GM12891 (cell line): ENCODE measurements at places on chromosomes 2 and 18.

DNA sequence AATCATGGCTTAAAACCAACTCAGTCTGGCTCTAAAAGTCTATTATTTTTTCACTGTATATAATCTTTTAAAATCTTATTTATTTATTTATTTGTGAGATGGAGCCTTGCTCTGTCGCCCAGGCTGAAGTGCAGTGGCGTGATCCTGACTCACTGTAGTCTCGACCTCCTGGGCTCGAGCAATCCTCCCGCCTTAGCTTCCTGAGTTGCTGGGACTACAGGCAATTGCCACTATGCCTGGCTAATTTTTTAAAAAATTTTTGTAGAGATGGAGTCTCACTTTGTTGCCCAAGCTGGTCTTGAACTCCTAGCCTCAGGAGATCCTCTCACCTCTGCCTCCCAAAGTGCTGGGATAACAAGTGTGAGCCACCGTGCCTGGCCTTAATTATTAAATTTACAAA, 14.5 kb downstream of the GORASP2 start:
- no peak for DNase-seq

GRCh38 chr2:178811045-178811444, 3.8 kb upstream of the TTN start:
- no peak for DNase-seq

DNA sequence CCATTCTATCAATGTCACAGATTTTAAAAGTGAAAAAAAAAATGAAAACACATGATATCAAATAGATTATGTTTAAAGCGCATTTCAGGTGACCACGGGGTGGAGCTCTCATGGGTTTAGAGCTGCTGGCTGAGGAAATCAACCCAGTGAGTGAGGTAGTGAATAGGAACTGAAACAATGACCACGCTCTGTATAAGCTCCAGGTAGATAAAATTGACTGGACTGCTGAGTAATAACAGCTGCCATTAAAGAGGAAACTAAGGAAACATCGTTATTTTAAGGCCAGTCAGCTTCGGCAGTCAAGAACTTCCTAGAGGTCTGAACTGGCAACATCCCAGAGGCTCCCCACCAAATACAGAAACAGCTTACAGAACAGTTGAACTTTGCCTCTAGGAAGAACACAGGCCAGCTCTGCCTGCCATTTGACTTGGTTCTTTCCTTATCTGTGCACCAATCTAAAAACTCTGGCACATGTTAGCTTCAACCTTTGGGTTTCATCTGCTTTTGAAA, 185.9 kb downstream of the PDE1A start:
- DNase-seq, result peak; percentile 27

- no peak for DNase-seq
Observed at GRCh38 chr18:11951390-11951851, 29.9 kb upstream of the IMPA2 start.

- DNase-seq, result no peak
Observed at GRCh38 chr18:57603871-57604270, 17.4 kb upstream of the FECH start.

DNA sequence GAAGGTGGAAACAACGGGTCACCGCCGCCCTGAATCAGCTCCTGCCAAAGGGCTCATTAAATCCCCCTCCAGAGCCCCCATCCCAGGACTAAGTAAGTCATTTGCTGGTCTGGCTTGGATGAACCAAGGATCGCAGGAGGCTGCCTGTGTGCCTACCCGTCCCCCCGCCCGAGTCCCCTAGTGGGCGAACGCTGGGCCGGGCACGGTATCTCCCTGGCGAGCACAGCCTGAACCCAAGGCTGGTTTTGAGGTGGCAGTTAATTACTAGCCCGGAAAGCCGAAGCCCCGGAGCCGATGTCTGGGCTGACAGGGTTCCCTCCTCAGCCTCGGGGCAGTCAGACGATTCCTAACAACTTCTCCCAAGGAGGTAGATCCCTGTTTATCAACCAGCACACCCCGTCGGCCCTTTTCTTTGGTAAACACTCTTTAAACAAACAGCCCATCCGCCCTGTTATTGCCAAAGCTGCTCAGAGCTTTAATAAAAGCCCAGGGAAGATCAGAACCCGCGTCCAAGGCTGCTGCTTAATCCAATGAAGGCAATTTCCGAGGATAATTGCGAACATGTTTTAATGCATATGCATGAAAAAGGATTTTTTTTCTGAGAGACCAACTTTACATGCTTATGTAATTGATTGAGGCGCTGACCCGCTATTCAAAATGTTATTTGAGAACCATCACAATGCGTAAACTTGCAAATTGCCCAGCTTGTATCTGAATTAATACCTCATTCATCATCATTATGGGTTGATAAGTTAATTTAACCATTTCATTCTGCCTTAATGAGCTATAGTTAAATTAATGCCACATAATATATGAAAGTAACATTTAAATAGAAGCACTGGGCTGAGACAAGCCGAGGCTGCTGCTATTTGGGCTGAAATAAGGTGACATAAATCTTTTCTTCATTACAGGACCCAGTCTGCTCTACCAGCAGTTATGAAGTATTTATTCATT, 10.5 kb downstream of the EVX2 start:
- no peak for DNase-seq

DNA sequence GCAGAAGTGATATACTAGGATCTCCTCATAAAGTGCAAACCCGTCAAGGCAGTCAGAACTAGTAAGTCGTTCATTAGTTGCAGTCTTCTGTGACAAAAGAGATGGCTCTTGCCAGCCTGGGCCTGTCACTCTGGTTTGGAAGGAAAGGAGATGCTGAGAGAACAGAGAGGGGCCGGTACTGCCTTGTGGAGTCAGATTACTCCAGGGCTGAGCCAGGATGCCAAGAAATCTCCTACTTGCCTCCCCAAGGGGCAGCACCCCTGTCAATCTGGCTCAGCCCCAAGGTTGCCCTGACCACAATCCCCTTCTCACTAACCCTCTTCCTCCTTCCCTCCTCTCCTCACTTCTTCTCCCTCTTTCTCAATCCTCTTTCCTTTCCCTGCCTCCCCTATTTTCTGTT, 62.9 kb upstream of the ASPRV1 start:
- no peak for DNase-seq

DNA sequence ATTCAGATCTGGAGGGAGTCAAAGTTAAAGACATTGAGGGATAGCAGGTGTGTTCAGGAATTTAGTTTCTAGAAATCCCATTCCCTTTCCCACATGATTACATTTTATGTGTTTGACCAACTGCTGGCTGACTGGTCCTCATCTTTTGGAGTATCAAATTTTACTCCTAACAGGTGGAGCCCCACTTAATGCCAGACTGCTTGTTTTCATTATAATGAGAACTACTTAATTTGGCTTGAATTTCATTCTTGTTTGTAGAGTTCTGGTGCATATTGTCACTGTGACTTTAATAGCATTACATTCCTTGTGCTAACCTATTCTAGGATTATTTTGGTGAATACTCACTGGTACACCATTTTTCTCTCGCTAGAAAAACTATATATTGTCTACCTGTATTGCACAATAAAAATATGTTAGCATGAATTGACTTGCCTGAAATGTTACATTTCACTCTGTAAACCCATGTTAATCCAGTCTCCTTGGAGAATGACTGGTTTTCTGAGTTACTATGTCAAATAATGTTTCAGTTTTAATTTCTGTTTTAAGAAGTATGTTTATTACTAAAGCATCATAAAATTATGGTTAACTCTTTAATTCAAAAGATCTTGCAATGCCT, 98.2 kb downstream of the TANC1 start:
- DNase-seq, result no peak

GRCh38 chr2:53130441-53130943, 637.1 kb upstream of the CHAC2 start:
- DNase-seq, result no peak

- no peak for DNase-seq
Observed at GRCh38 chr18:2657788-2658458, 2.4 kb downstream of the SMCHD1 start.

DNA sequence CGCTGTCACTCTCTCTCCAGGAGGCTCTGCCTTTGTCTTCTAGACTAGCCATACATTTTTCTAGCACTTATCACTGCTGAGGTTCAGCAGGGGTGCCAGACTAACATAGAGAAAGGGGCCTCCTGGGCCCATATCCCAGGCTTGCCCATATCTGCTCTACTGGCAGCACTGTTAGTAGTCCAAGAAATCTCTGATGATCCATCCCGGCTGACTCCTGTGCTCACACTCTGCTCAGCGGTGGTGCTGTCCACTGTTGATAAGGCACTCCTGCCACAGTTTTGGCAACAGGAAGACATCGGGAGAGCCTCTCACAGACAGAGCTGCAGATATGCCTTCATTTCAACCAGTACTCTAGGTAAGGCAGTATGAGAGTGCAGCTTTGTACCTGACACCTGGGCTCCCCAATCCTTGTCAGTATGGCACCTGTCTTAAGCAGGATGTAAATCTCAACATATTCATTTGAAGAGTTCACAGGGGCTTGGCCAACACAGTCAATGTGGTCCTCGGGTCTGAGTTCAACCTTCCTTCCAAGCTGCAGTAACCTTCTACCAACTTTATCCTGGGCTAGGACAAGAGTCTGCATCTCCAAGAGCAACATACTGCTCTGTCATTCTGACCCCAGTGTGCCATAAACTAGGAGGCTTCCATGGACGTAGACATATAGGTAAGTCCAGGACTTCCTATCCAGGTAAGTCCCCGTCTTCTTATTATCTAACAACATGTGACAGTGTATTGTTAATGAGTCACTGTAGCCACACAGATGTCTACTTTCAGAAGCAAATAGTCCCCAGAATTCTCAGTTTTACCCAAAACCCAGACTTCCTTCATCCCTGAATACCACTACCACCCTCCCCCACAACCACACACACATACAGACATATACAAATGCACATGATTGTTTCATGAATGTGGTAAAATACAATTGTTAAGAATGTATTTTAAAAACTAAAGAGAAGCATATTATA, 16.2 kb downstream of the KLF7 start:
- no peak for DNase-seq

DNA sequence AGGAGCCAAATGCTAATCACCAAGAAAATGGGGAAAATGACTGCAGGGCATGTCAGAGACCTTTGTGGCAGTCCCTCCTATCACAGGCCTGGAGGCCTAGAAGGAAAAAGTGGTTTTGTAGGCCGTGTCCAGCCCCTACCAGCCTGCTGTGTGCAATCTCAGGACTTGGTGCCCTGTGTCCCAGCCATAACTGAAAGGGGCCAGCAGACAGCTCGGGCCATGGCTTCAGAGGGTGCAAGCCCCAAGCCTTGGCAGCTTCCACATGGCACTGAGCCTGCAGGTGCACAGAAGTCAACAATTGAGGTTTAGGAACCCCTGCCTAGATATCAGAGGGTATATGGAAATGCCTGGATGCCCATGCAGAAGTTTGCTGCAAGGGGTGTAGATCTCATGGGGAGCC, 391.2 kb upstream of the FSIP2 start:
- DNase-seq, result no peak

DNA sequence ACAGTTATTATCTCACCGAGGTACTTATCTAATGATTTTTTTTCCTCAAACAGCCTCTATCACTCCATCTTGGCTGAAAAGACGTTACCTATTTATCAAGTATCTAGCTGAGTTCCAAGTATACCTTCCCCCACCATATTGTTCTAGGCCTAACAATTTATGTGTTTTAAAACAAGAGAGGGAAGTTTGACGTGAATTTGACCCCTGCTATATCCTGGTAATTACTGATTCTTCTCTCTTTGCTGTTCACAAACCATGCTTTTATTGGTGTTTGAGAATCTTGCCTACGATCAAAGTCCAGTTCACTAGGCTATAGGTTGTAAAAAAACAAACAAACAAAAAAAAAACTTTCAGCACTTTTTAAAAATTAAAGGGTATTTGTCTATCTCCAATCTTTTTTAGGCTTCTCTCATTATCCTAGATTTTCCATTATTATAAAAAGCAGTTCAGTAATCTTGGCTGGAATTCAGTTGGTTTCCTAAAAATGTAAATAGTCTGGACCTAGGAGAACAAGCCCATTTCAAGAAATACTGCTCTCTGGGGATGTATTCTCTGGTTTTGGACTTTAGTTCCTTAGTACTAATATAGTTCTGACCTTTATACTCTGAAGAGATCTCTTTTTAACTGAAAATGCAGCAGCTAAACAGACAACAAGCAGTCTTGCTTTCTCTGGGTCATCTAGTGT, 505.4 kb downstream of the CPS1 start:
- no peak for DNase-seq

DNA sequence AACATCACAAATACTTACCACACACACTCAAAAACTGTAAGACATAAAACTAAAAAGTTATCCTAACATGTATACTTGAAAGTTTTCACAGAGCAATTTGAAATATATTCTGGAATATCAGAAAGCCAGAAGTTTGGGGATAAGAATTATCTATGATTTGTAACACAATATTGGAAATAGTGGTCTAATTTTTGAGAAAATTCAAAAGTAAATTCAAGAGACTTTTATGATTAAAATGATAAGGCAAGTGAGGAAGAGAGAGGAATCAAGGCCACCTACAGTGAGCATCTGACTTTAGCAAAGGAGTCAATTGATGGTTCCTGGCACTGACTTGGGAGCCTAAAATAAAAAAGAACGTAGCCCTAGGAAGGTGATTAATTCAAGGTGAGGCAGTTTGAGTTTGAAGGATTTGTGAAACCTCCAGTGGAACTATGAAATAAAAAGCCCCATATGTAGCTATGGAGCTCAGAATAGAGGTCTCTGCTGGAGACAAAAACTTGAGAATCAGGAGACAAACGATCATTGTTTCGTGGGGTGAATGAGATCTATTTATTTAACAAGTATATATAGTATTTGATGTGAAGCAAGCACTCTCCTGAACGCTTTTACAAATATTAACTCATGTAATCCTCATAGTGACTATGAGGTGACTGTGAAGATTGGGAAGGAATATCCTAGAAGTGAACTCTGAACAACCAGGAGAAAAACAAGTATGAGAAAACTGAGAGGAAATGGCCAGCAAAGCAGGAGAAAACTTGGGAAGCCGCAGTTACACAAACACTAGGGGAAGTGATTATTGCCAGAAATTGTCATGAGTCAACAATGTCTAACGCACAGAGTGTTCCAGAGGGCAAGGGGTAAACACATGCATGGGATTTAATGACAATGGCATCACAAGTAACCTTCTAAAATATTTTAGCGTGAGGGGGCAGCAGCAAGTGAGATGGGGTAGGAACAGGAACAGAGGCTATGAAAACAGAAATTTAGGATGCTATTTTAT, 12.8 kb downstream of the TFPI start:
- DNase-seq, result no peak

- no peak for DNase-seq
Observed at GRCh38 chr2:233346376-233346775, 7.9 kb upstream of the DGKD start.

DNA sequence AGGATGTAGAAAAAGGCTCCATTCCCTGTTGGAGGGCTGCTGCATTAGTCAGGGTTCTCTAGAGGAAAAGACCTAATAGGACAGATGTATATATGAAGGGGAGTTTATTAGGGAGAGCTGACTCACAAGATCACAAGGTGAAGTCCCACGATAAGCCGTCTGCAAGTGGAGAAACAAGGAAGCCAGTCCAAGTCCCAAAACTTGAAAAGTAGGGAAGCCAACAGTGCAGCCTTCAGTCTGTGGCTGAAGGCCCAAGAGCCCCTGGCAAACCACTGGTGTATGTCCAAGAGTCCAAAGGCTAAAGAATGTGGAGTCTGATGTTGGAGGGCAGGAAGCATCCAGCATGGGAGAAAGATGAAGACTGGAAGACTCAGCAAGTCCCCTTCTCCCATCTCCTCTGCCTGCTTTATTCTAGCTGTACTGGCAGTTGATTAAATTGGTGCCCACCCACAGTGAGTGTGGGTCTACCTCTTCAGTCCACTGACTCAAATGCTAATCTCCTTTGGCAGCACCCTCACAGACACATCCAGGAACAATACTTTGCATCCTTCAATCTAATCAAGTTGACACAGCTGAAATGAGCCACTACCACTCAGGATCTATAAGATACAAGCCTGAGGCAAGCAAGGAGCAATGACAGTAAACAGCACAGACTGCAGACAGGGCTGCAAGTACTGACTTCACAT, 30.0 kb upstream of the ATG16L1 start:
- DNase-seq, result no peak
